ENCODE measurements at places on chromosomes 7 and 10.

GRCh38 chr7:33186192-33186591, 56.8 kb downstream of the BBS9 start:
- no peak for DNase-seq
- H3K27ac ChIP-seq, result no peak overlapping the region
- H3K36me3 ChIP-seq, result no peaks in the 10 kb centered on the region

DNA sequence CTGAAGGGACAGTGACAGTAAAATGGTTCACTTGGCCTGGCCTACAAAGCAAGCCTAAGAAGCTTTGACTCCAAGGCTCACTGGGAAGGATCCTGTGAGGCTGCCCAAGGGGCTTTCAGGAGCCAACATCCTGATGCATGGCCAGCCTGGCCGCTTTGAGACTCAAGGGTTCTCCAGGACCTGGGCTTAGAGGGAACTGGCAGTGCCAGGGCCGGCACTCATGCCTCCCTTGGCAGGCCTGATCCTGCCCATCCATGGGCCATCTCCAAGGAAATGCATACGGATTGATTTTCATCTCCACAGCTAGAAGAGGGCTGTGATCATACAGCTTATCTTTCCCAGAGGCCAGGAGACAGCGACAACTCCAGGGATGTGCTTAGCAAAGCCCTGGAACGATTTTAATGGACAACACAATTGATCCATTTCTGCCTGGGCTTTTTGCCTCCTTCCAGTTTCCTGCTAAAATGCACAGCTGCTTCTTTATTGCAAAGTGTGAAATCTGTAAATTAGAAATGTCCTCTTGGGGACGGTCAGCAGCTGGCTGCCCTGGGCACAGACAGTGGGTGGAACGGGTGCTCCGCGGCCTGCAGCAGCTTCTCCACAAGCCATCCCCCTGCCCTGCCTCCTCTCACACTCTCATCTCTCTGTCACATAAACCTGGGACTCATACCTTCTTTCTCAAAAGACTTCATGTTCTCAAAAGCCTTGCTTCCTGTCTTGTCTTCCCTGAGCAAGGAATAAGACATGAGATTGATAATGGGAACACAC, 288.5 kb downstream of the GRID1 start:
- peak; percentile 34 for DNase-seq
- no peaks in the 10 kb centered on the region for H3K36me3 ChIP-seq

GRCh38 chr10:89263091-89263490, 11.5 kb upstream of the LIPA start:
- no peak overlapping the region for H3K4me3 ChIP-seq
- peaks cover 32% of the 10 kb centered on the region for H3K4me1 ChIP-seq
- no peak overlapping the region for H3K27ac ChIP-seq
- H3K27me3 ChIP-seq, result no peaks in the 10 kb centered on the region
- DNase-seq, result no peak

- no peaks in the 10 kb centered on the region for H3K36me3 ChIP-seq
- H3K27ac ChIP-seq, result no peak overlapping the region
- H3K4me1 ChIP-seq, result no peaks in the 10 kb centered on the region
- no peak overlapping the region for H3K4me3 ChIP-seq
Observed at GRCh38 chr10:107230887-107231286, 66.4 kb upstream of the SORCS1 start.
